ENCODE measurements at places on chromosomes 2 and 18.

DNA sequence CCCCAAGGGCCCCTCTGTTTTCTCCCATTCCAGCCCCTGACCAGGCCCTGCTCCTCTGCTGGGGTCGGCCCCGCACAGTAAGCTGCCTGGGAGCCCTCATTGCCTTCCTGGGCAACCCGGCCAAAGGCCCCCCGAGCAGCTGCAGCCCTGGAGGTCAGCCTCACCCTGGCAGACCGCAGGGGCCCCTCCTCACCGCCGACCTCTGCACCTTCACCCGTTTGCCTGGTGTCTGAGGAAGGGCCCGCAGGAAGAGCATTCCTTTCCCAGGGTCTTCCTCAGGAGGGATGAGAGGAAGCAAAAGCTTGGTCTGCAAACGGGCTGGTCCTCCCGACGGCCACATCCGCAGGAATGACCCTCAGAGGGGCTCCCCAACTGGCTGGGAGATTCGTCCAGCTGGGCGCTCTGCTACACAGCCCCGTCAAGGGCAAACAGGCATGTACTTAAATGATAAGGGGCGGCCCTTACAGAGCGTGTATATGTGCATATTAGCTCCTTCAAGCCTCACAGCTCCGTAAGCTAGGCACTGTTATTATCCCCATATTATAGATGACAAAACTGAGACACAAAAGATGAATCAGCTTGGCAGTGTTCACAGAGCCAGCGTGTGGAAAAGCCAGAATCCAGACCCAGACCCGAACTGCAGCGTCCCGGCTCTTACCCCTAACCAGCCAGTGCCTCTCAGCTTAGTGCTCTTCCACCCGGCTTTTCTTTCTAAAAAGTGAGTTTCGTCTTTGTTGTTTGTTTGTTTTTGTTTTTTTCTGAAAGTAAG, 52.8 kb downstream of the SLC4A1AP start:
- DNase-seq = no peak

DNA sequence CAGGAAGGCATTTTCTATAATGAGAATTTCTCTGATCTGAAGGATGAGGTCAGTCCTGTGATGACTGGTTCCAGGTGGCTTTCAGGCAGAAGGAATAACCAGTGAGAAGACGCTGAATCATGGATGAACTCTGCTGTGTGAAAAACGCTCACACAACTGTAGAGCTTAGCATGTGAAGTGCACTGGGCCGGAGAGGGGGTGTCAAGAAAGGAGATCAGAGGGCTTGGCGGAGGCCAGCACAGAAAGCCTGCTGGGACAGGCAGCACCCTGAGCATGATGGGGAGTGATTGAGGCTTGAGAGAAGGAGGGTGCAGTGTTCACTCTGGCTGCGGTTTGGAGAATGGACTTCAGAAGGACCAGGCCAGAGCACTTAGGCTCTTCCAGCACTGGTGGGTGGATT, 236.5 kb downstream of the TPGS2 start:
- DNase-seq = no peak

DNA sequence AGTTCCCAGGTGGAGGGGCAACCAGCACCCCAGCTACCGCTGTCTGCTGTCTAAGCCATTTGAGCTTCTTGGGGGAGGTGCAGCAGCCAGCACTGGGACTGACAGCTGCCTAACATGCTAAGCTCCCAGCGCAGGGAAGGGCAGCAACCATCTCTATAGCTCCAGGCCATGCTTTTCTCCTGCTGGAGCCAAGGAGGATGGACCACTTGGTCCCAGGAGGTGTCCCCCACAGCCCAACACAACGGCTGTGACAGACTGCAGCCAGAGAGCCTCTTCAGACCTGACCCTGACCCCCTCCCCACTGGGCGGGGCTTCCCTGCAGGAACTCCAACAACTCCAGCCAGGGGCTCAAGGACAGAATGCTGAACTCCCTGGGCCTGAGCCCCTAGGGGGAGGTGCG, 370.6 kb upstream of the REG3G start:
- no peak for DNase-seq

DNA sequence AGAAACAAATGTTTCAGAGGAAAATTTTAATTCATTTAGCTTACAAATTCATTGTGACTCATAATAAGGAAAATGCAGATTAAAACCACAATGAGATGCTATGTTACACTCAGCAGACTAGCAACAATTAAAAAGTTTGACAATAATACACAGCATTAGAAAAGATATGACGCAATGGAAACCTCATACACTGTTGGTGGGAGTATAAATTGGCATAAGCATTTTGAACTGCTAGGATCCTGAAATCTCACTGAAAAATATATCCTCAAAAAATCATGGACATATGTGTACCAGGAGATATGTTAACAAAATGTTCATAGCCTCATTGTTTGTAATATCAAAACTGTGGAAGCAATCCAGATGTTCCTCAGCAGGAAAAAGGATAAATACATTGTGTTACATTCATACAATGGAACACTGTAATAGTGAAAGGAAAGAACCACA, 13.7 kb downstream of the CALCRL start:
- no peak for DNase-seq

DNA sequence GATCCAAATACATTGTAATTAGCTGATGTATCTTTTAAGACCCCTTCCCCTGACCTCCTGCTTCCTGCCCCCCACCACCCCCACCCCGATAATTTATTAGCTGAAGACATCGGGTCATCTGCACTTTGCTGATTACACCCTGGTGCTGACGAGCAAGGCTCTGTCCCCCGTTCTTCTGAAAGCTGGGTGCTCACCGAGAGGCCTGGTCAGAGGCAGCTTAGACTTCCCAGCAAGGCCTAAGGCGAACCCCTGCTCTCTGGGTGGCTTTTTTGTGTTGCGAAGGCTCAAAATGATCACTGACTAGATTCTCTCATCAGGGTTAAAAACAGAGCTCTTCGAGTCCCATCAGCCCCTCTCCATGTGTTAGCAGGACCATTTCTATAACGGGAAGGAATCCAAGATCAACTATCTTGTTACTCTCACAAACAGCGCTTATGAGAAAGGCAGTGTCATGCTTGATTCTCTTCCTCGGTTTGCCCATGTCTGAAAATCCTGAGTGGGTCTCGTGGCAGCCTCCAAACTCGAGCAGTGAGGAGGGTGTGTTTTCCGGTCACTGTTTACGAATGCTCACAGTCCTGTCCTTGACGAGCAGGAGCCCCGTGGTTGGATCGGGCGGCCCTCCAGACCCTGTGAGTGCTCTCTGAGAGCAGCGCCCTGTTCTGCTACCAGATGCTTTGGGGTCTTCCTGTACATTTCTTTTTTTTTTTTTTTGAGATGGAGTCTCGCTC, 201.6 kb downstream of the HDAC4 start:
- no peak for DNase-seq

- DNase-seq = no peak
Observed at GRCh38 chr18:25621144-25621543, 269.2 kb upstream of the ZNF521 start.

DNA sequence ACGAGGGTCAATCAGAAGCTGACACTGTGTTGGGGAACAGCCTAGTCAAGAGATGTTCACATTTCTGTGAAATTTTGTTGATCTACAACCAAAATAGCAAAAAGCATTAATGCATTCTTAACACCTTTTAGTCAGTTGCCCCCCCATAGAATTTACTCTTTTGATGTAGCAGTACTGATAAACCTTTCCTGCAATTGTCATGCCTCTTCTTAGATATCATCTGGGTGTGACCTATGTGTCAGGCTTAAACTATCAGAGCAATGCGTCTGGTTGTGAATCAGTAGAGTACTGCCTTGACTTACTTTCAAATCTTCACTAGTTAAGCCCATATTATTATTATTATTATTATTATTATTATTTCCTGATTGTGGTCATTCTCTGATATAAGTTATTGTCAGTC, 61.9 kb downstream of the GREB1L start:
- no peak for DNase-seq

DNA sequence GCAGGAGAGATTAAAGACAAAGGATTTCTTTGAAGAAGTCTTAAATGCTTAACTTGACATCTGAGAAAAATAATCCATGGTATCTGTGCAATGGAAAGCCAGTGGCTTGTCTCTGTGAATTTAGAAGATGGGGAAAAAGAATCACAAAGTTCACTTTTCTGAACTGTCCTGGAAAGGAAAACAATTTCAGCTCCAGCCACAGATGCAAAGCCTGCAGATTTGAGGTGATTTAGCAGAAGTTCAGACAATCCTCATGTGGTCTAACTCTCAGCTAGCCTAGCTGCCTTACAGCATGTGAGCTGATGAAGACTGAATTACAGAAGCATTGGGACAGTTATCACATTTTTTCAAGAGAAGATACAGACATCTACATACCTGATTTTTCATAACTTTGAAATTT, 126.7 kb upstream of the ITGB6 start:
- no peak for DNase-seq

DNA sequence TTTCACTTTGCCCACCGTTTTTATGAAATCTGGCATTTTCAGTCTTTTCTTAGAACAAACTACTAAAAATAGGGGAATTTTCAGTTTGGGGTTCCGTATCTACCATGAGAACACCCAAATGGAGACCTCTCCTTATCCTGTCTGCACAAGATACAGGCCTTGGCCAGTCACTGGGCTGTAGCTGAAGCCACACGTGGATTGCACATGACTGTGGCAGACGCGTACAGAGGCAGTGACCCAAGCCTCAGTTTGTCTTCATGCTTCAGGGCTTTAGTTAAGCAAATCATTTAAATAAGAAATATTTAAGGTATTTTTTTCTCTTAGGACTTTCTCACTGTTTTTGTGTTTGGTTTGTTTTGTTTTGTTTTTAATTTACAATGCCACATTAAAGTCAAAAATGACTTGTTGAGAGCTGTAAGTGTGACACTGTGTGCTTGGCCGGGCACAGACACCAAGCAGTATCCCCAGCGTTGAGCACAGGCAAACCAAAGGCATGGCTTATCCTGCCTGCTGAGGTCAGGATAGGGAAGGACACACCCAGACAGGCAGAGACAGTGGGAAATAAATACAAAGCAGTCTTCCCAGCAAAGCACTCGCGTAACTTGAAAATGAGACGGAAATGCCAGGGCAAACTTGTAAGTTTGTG, 53.3 kb downstream of the TRAPPC12 start:
- no peak for DNase-seq
